Suppressor macrophage treated with lipopolysaccharide for 4 hours (primary cell): ENCODE measurements at places on chromosomes 12 and 14.

DNA sequence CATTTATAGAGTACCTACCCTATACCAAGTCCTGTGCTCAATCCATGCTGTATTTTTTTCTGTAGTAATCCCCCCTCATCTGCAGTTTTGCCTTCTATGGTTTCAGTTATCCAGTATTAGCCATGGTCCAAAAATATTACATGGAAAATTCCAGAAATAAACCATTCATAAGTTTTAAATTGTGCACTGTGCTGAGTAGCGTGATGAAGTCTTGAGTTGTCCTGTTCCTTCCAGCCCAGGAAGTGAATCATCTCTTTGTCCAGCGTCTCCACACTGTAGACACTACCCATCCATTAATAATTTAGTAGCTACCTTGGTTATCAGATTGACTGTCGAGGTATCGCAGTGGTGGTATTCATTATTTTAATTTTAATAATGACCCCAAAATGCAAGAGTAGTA lies 54.2 kb downstream of the SUDS3 start:
- no peak for DNase-seq

GRCh38 chr12:98763656-98764055 lies 118.6 kb downstream of the APAF1 start:
- no peak for DNase-seq

GRCh38 chr14:104803912-104804410 lies 3.1 kb downstream of the ZBTB42 start:
- DNase-seq, result no peak

DNA sequence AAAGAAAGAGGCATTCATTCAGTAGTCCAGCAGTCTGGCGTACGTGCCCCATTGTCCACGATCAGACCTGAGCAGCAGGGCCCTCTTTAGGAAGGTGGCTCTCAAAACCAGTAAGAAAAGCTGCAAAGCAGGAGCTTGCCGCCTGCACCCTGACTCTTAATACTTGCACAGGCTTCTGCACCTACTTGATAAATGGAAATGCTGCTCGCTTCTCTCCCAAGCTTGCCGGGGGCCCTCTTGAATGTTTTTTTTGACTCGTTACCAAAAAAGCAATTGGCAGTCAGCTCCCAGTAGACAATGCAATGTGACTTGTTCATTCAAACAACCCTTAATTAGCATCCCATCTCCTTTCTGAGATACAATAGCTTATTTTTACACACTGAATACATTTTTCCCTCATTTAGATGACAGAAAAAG lies 27.2 kb upstream of the PTPRB start:
- DNase-seq, result no peak

GRCh38 chr14:65214741-65215140 lies 112.4 kb upstream of the MAX start:
- no peak for DNase-seq

DNA sequence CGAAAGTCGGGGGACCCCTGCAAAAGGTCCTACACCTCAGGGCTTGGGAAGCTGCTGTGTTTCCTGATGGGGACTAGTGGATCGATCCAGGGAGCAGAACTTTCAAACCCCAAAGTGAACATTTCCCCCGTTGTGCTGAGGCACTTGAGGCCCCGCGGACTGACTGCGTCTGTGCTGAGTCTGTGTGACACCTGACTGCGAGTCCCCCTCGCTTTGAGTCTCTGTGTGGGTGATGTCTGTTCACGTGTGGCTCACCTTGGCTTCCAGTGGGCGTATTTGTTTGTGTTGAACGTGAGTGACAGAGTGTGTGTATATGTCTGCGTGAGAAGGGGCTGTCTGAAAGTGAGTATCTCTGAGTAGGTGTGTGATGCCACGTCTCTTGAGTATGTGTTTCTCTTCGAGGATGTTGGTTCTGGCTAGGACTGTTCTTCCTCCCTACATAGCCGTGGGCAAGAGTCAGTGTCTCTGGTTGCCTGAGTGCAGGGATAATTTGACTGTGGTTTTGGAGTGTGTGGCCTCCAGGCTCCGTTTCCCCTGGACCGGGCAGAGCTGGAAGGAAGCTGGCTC lies 1.3 kb downstream of the TEAD4 start:
- DNase-seq, result no peak
